ENCODE measurements at places on chromosomes 5 and 9. TPM values are rescaled to one million over a fixed set of nuclear protein-coding genes. Genes with fewer than 3 reads are reported as not detected.

The LRRTM2 gene
- total RNA-seq = 1.1 TPM

GRCh38 chr9:38233796-38234355, 158.6 kb upstream of the ALDH1B1 start:
- H3K27me3 ChIP-seq = no peaks in the 10 kb centered on the region
- no peak overlapping the region for H3K4me3 ChIP-seq
- H3K36me3 ChIP-seq = no peaks in the 10 kb centered on the region
- DNase-seq = no peak

GRCh38 chr5:115168829-115169486, 750 bp downstream of the TRIM36 start:
- peak overlapping the region; percentile 76 for H3K4me3 ChIP-seq
- peaks cover 17% of the 10 kb centered on the region for H3K4me1 ChIP-seq
- no peak for DNase-seq

GRCh38 chr9:109437286-109437685, 60.8 kb downstream of the PTPN3 start:
- no peaks in the 10 kb centered on the region for H3K27me3 ChIP-seq
- no peaks in the 10 kb centered on the region for H3K4me1 ChIP-seq
- no peak overlapping the region for H3K4me3 ChIP-seq
- no peak overlapping the region for H3K27ac ChIP-seq

- no peaks in the 10 kb centered on the region for H3K27me3 ChIP-seq
- no peak overlapping the region for H3K4me3 ChIP-seq
- peaks cover 6% of the 10 kb centered on the region for H3K36me3 ChIP-seq
- H3K4me1 ChIP-seq = peaks cover 69% of the 10 kb centered on the region
- peak overlapping the region; percentile 50 for H3K27ac ChIP-seq
These were observed 93.4 kb upstream of the ITGA2 start for GRCh38 chr5:52895572-52896413.

DNA sequence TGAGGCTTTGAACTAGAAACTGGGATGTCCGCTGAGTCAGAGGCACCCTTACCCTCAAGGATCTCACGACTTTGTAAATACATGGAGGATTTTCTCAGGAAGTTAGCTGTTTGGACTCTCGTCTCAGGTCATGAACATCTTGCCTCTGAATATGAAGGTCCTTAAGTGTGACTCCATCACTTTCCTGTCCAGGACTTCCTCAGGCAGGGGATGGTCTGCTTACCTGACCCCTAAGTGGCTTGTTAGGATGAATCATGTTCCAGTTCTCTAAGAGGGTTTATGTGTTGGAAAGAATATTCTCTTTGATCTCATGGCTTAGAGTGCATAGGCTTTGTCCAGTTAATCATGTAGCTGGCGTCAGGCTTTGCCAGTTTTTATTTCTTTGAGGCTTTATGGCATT, 511.7 kb upstream of the KLF4 start:
- H3K36me3 ChIP-seq = no peaks in the 10 kb centered on the region
- H3K4me1 ChIP-seq = peaks cover 8% of the 10 kb centered on the region

The SPATA31A3 gene
- total RNA-seq = not detected

- no peaks in the 10 kb centered on the region for H3K4me1 ChIP-seq
- H3K4me3 ChIP-seq = no peak overlapping the region
These were observed 4.6 kb downstream of the NIPAL4 start for GRCh38 chr5:157464519-157465171.

GRCh38 chr5:39420482-39421145, 4.2 kb downstream of the DAB2 start:
- peak overlapping the region; percentile 84 for H3K27ac ChIP-seq
- H3K27me3 ChIP-seq = no peaks in the 10 kb centered on the region
- peak; percentile 84 for DNase-seq
- H3K4me1 ChIP-seq = peaks cover 57% of the 10 kb centered on the region
- H3K4me3 ChIP-seq = no peak overlapping the region
- no peaks in the 10 kb centered on the region for H3K36me3 ChIP-seq

DNA sequence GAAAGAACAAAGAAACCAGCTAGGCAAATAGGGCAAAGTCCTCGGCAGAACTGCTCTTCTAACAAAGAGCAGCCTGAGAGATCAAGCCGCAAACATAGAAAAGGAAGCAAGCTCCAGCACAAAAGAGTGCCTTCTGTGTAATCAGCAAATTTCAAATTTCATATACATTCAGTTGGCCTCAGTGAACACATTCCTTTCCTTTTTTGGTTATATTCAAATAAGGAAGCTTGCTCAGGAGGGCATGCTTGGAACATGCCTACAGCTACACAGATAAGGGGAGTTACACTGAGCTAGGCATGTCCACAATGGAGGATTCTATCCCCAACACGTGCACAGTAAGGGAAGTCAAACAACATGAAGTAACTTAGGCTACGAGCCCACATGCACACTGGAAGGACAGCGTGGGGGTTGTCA, 23.4 kb downstream of the IL33 start:
- DNase-seq = no peak
- no peaks in the 10 kb centered on the region for H3K27me3 ChIP-seq
- peaks cover 17% of the 10 kb centered on the region for H3K4me1 ChIP-seq
- no peaks in the 10 kb centered on the region for H3K36me3 ChIP-seq
- H3K27ac ChIP-seq = no peak overlapping the region

The INSL6 gene
- not detected for total RNA-seq

DNA sequence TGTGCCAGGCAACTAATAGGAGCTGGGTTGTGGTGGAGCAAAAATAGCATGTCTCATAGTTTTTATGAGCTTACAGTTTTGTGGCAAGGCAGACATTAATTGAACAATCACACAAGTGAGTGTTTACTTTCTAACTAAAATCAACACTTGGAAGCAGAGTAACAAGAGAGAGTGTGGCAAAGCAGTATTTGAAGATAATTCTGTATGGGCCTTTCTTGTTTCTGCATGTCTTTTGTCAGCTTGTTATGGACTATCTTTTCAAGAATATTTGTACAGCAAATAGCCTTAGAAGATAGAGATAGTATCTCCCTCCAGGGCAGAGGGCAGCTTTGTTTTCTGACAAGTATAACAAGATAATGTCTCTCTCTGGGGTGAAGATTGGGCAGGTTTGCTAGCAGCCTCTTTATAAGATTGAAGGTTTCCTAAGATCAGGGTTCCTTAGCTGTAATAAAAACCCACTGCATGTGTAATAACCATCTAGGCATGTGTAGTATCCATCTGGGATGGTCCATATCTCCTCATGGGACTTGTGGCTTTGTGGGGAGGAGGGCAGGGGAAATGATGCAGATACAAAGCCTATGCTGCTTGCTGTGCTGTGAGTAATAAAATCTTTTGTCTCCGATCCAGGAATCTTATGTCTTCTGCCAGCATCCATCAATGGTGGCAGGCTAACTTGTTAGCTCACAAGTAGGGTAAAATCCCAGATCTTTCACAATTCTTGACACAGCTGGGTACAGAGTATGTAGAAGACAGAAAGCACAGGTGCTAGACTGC, 479.9 kb downstream of the KDM4C start:
- H3K36me3 ChIP-seq = no peaks in the 10 kb centered on the region
- H3K27ac ChIP-seq = no peak overlapping the region
- no peaks in the 10 kb centered on the region for H3K27me3 ChIP-seq
- DNase-seq = no peak
- no peaks in the 10 kb centered on the region for H3K4me1 ChIP-seq

The MEIKIN gene
- total RNA-seq = not detected

The CRB2 gene
- total RNA-seq = 0.14 TPM

DNA sequence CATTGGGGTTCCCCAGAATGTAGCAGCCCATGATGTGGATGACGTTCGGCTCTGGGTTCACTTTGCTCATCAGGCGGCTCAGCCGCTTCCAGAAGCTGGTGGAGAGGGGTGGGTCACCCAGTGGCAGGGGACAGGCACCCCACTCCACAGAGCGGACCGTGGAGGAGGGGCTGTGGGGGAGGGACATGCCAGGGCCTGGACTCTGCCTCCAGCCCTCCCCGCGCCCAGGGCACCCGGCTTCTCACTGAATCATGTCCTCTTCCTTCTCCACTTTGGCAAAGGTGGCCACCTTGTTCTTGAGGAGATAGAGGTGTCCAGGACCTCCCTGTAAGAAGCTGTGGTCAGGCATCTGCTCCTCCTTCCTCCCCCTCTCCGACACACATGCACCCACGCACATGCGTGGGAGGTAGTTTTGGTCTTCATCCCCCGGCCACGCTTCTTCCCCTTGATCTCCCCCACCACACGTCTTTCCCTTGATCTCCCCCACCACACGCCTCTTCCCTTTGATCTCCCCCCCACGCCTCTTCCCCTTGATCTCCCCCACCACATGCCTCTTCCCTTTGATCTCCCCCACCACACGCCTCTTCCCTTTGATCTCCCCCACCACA, 8.9 kb upstream of the ENTPD8 start:
- no peak for DNase-seq
- peaks cover 20% of the 10 kb centered on the region for H3K4me1 ChIP-seq
- H3K27ac ChIP-seq = no peak overlapping the region
- no peaks in the 10 kb centered on the region for H3K27me3 ChIP-seq
- H3K36me3 ChIP-seq = peaks cover 11% of the 10 kb centered on the region

The NKD2 gene
- total RNA-seq = 4.4 TPM

DNA sequence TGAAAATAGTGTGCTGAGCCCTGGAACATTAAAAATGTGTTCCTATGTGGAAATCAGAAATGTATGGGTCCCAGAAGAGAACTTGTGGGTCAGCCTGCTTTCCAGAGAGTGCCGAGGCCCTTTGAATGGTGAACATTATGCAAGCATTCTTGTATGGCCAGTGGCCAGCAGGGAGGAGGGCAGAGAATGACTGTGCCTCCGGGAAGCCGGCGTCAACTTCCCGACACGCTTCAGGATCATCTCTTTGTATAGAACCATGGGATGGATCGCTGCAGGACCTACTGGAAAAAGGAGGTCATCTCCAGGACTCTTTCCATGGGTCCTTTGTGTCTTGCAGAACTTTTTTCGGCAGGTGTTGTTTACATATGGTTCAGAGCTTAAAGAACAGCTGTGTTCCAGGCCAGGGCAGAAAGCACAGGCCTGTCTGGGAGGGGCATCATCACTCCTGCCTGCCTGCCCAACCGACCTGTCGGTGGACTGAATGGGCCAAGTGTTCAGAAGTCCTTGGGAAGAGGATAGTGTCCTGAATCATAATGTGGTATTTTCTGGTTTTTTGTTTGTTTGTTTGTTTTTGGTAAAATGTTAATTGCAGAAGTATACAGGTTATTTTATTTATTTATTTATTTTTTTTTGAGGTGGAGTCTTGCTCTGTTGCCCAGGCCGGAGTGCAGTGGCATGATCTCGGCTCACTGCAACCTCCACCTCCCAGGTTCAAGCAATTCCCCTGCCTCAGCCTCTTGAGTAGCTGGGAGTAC, 9.0 kb downstream of the PRRC2B start:
- DNase-seq = peak; percentile 96
- H3K36me3 ChIP-seq = no peaks in the 10 kb centered on the region
- peaks cover 100% of the 10 kb centered on the region for H3K4me1 ChIP-seq

- H3K27me3 ChIP-seq = no peaks in the 10 kb centered on the region
- H3K4me3 ChIP-seq = no peak overlapping the region
- DNase-seq = no peak
- H3K27ac ChIP-seq = no peak overlapping the region
These were observed 115.7 kb downstream of the SPATA31D1 start for GRCh38 chr9:82104252-82104651.

- H3K36me3 ChIP-seq = no peaks in the 10 kb centered on the region
- H3K4me3 ChIP-seq = no peak overlapping the region
- H3K27me3 ChIP-seq = no peaks in the 10 kb centered on the region
- peaks cover 39% of the 10 kb centered on the region for H3K4me1 ChIP-seq
- DNase-seq = no peak
These were observed 33.7 kb downstream of the ADAMTSL2 start for GRCh38 chr9:133568186-133568585.

The RIMOC1 gene
- total RNA-seq = 14.9 TPM

The MAPK9 gene
- total RNA-seq = 39.9 TPM

DNA sequence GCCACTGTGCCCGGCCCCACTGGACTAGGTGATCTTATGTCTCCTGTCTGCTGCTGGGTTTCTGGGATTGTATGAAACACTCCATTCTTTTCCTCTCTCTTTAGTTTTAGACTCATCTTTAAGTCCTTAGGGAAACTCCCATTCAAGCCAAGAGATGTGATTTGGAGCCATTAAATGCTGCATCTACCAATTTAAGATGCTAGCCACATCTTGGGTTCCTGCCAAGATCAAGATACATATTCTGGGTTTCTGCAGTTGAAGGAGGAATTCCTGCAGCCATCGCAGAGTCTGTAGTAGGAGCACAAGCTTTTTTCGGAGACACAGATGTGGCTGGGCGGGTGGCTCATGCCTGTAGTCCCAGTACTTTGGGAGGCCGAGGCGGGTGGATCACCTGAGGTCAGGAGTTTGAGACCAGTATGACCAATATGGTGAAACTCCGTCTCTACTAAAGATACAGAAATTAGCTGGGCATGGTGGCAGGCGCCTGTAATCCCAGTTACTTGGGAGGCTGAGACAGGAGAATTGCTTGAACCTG, 23.2 kb downstream of the STXBP1 start:
- no peaks in the 10 kb centered on the region for H3K27me3 ChIP-seq
- no peaks in the 10 kb centered on the region for H3K36me3 ChIP-seq
- H3K4me1 ChIP-seq = no peaks in the 10 kb centered on the region
- H3K27ac ChIP-seq = no peak overlapping the region

- H3K4me3 ChIP-seq = peak overlapping the region; percentile 6
- DNase-seq = peak; percentile 99
- no peaks in the 10 kb centered on the region for H3K36me3 ChIP-seq
These were observed 186.8 kb upstream of the KLF9 start for GRCh38 chr9:70601000-70601951.

The RMRP gene
- total RNA-seq = 26,387 TPM

DNA sequence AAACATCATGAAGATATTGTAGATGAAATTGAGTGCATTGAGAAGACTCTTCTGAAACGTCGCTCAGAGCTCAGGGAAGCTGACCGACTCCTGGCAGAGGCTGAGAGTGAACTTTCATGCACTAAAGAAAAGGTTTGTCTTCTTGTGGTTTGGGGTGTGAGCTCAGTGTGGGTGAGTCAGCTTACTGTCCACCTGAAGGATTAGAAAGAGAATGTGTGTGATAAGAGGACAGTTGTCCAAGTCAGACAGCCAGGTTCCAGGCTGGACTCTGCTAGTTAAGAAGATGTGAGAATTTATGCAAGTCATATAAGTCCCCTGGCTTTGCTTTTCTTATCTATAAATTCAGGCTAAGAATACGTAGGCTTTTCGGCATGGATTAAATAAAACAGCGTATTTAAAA, 46.9 kb downstream of the RAB14 start:
- no peak overlapping the region for H3K27ac ChIP-seq
- H3K4me1 ChIP-seq = no peaks in the 10 kb centered on the region
- no peak overlapping the region for H3K4me3 ChIP-seq
- H3K36me3 ChIP-seq = peaks cover 30% of the 10 kb centered on the region
- DNase-seq = no peak

The SVEP1 gene
- total RNA-seq = 43.5 TPM

GRCh38 chr5:139205124-139205523, 7.0 kb upstream of the SIL1 start:
- H3K27me3 ChIP-seq = no peaks in the 10 kb centered on the region
- H3K36me3 ChIP-seq = no peaks in the 10 kb centered on the region
- H3K4me3 ChIP-seq = no peak overlapping the region

The STPG3 gene
- not detected for total RNA-seq

DNA sequence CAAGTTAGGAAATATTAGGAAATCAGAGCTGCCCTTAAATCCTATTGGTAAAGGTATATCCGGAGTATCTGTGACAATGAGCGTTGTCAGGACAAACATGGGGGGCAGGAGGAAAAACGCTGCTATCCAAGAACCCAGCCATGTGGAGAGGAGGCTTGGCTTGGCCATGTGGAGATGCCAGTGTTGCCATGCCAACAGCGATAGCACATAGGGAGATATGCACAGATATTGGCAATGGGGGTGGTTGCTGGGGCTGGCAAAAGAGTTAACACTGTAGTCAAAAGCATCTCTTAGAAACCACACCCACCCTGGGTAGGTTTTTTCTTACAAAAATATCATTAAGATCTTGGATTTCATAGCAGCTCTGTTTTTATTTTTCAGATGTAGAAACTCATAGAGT, 106.4 kb upstream of the ASTN2 start:
- H3K27ac ChIP-seq = no peak overlapping the region
- no peaks in the 10 kb centered on the region for H3K4me1 ChIP-seq
- no peak overlapping the region for H3K4me3 ChIP-seq

The TSLP gene
- total RNA-seq = 1.2 TPM

Measured in sigmoid colon (tissue), 7 donors.